ENCODE measurements at places on chromosomes 12 and 14.
A peak's percentile ranks its signal among the peaks of the same experiment; 100 is the strongest.

DNA sequence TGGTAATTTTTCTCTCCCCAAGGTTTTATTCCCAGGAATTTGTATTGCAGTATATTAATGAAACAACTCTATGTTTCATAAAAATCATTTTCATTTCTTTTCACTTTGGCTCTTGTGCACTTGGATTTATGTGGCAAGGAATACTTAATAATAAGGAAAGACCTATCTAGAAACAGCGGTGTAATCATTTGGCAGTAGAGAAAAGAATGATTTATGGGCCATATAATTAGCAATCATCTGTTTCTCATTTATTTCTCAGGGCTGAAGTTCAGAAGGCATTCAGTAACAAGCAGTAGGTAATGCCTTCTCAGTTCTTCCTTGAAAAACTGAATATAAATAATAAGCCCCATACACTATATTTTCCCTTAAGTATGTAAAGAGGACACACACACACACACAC, 172.6 kb downstream of the ANO4 start:
- no peak overlapping the region for H3K27ac ChIP-seq
- H3K36me3 ChIP-seq, result no peaks in the 10 kb centered on the region
- no peaks in the 10 kb centered on the region for H3K4me1 ChIP-seq
- DNase-seq, result no peak
- H3K27me3 ChIP-seq, result no peaks in the 10 kb centered on the region
- no peak overlapping the region for H3K4me3 ChIP-seq

DNA sequence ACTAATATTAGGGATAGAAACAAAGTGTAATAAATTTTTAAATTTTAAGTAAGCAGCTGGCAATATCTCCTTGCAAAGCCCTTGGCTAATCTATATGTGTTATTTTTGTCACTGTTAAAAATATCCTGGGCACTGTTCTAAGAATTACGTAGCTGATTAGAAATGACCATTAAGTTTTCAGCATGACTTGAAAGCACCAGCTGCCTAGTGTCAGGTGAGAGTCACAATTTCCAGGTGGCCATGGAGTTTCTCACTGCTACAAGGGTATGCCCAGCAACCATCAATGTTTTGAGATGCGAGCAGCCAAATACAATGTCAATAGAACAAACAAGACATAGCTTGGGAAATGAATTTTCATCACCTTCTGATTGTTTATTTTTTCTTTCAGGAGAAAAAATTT, 23.3 kb upstream of the GYS2 start:
- no peak overlapping the region for H3K27ac ChIP-seq
- H3K36me3 ChIP-seq, result no peaks in the 10 kb centered on the region
- H3K27me3 ChIP-seq, result no peaks in the 10 kb centered on the region
- DNase-seq, result peak; percentile 30
- peaks cover 6% of the 10 kb centered on the region for H3K4me1 ChIP-seq
- H3K4me3 ChIP-seq, result no peak overlapping the region

- no peak for DNase-seq
- H3K4me3 ChIP-seq, result no peak overlapping the region
- H3K4me1 ChIP-seq, result no peaks in the 10 kb centered on the region
- H3K27me3 ChIP-seq, result no peaks in the 10 kb centered on the region
These were observed 25.3 kb downstream of the TMEM117 start for GRCh38 chr12:43861015-43861839.

DNA sequence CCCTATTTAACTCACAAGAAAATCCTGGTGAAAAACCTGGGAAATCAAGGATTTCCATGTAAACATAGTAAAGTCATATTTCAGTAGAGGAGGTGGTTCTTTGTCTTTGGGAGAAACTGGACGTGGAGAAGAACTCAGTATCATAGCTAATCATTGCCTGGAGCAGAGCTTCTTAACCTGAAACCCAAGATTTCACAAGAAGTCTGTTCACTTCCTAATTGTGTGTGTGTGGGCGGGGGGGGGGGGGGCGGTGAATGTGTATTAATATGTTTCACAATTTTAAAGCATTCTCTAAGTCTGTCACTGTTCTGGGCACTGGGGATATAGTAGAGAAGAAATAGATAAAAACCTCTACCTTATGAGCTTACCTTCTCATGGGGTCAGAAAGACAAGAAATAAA, 96.7 kb upstream of the PPP4R3A start:
- H3K36me3 ChIP-seq, result no peaks in the 10 kb centered on the region
- no peaks in the 10 kb centered on the region for H3K27me3 ChIP-seq
- H3K27ac ChIP-seq, result no peak overlapping the region
- H3K4me3 ChIP-seq, result no peak overlapping the region
- peak; percentile 34 for DNase-seq

- DNase-seq, result peak; percentile 76
- H3K4me3 ChIP-seq, result no peak overlapping the region
- H3K4me1 ChIP-seq, result no peaks in the 10 kb centered on the region
- H3K27me3 ChIP-seq, result no peaks in the 10 kb centered on the region
- H3K27ac ChIP-seq, result no peak overlapping the region
These were observed 55.2 kb downstream of the PTGER2 start for GRCh38 chr14:52369305-52369801.

DNA sequence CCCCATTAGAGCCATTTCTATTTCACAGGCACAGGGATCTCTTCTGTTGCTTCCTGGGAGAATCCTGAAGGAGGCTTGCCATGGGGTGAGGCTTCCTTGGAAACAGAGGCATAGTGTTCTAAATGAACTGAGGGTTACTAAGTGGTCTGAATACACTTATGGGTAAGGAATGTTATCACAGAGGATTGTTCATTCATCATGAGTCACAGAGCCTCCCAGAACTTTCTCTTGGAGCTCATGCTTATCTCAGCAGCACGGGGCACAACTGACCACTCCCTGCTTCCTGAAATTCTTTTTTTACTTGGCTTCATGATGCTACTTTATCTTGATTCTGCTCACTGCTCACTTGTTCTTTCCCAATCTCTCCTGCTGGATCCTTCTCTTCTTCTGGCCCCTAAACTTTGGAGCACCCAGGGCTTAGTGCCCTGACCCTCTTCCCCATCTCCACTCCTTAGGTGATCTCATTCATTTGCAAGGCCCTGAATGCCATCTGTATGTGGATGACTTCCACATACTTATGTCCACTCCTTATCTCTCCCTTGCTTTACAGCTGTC, 57.9 kb downstream of the ANO6 start:
- no peaks in the 10 kb centered on the region for H3K36me3 ChIP-seq
- peak overlapping the region; percentile 43 for H3K27ac ChIP-seq
- H3K27me3 ChIP-seq, result no peaks in the 10 kb centered on the region
- peak; percentile 40 for DNase-seq
- peaks cover 32% of the 10 kb centered on the region for H3K4me1 ChIP-seq
- no peak overlapping the region for H3K4me3 ChIP-seq

DNA sequence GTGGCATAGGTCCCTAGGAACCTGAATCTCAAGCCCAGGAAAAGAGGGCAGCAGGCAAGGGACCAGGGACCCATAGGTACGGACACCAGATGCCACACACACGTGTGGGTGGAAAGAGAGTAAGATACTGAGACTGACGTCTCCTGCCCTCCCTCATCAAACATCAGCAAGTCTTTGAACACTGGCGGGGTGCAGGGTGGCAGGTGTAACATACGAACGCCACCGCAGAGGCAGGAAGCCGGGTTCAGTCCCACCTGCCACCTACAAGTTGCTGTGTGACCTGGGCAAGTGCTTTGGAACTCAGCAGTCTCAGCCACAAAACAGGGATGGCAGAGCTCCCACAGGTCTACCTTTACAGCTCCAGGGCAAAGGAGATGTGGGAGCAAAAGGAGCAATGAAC, 11.1 kb downstream of the ACTN1 start:
- no peaks in the 10 kb centered on the region for H3K27me3 ChIP-seq
- no peak overlapping the region for H3K27ac ChIP-seq

DNA sequence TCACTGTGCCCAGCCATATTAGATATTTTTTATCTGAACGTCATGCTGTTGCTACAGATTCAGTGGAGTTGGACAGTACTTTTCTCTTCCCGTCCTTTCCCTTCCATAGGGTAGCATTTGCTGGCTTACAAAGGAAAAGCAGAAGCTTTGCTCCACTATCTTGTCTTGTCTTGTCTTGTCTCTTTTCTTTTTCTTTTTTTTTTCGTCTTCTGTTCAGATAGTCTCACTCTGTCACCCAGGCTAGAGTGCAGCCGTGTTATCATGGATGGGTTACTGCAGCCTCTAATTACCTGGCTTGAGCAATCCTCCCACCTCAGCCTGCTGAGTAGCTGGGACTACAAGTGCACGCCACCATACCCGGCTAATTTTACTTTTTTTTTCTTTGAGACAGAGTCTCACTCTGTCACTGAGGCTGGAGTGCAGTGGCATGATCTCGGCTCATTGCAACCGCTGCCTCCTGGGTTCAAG, 21.1 kb downstream of the OR10G3 start:
- H3K36me3 ChIP-seq, result no peaks in the 10 kb centered on the region
- no peaks in the 10 kb centered on the region for H3K27me3 ChIP-seq
- no peak for DNase-seq
- H3K27ac ChIP-seq, result no peak overlapping the region
- no peaks in the 10 kb centered on the region for H3K4me1 ChIP-seq

Data from cardiac muscle cell (in vitro differentiated cells and primary cell).